ENCODE measurements at places on chromosomes 4 and X.

DNA sequence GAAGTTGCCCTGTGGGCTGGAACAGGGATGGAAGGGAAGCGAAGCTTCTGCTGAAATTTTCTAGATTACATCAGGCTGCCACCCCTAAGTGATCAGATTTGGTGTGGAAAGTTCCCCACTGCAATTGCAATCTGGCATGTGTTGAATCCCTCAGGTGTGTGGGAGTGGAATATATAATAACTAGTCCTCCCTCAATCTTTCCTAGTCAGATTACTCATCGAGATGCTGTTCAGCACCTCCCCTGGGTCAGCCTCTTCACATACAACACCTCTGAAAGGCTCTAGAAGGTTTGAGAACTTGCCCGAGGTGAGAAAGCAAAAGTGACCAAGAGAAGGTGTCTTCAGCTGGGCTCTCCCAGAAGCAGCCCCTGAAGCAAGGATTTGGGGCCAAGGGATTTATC lies 336.8 kb downstream of the BCOR start:
- no peak for DNase-seq

DNA sequence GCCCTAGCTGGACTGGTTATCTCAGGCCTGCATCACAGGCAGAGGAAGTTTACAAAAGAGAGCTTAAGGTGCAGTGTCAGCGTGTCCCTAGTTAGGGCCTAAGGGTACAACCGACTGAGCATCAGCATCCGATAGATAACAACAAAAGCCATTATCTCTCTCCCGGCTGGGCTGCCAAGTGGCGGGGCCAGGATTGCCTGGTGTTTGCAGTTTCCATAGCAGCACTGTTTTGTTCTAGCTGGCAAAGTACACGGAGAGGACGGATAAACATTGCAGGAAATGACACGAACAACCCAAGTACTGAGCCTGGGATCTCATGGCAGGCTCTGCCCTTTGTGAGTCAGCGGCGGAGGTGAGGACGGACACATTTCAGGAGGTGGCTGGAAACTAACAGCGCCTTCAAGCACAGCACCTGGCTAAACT lies 104.7 kb upstream of the NOCT start:
- no peak for DNase-seq

GRCh38 chr4:15809466-15809865 lies 31.3 kb downstream of the CD38 start:
- no peak for DNase-seq

DNA sequence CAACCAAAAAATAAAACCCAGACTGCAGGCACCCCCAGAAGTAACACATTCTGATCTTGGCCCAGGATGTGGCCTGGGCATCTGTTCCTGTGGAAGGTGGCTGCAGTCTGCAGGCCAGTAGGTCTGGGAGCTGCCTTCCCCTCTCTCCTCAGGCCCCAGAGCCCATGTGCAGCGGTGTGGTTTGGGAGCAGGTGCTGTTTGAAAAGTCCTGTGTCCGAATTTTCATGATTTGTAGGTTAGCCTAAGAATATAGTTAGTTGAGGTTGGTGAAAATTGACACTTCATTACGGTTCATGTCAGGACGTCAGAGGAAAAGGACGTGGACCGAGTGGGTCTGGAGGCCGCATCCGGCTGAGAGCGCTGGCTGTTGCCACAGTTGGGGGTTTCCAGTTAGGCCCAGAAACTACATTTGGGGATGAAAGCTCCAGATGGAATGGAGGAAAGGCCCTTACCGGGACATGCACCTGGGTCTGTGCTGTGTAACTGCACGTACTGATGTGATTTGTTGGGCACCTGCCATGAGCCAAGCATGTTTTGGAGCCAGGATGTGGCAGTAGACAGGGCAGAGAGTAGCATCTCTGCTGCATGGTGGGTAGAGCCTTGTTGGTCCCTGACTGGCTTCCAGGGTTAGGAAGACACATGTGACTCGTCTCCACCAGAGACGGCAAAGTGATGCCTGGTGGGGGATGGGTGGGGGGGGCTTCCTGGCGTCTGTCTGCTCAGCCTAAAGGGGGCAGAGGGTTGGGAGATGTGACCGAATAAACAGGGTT lies 21.7 kb upstream of the HGFAC start:
- no peak for DNase-seq

DNA sequence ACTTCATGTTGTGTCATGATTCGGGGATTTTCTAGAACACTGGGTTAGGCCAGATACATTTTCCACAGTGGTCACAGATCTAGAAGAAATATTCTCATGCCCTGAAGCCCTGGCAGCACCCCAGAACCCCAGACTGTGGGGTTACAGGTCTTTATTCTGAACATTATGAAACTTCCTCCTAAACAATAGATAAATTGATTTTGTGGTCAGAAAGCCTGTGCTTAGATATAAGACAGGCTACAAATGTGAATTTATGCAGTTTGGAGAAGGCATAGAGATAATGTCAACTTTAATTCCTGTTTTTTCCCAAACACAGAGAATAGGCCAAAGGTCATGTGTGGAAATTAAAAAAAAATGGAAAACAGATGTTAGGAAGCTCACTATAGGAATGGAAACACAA lies 492.9 kb downstream of the SPRY1 start:
- no peak for DNase-seq

- DNase-seq: no peak
Measured at GRCh38 chr4:56750231-56750630, 69.1 kb upstream of the HOPX start.

DNA sequence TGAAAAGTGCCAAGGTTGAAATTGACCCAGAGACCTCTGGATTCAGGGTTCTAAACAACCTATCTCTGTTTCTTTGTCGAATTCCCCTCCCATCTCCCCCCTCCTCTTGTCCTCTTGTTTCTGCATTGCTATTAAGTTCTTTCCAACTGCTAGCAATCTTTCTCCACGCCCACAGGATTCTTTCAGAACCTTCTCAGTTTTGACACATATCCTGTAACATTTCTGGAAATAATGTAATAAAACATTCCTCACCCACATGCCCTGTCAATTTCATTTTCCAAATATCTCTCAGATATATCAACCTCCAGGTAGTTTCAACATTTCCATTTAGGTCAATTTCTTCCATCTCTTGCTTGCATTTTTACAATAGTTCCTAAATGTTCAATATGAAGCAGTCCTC lies 1105.9 kb downstream of the ARAP2 start:
- DNase-seq: no peak

Measured in activated T-cell treated with anti-CD3 and anti-CD28 coated beads for 24 hours (primary cell).